A375 (cell line): ENCODE measurements at places on chromosomes 7 and 10. TPM values are rescaled to one million over a fixed set of nuclear protein-coding genes. Genes with fewer than 3 reads are reported as not detected.

The TNS3 gene
- 31.9 and 32.0 TPM in 2 replicates for total RNA-seq

The ZNF862 gene
- total RNA-seq, result 0.75 and 5.0 TPM in 2 replicates

The CYP2E1 gene
- total RNA-seq, result 4.0 and 6.4 TPM in 2 replicates

The MSS51 gene
- total RNA-seq, result 0.69 and 0.94 TPM in 2 replicates

The PKD2L1 gene
- not detected in 2 replicates for total RNA-seq

The LRRC18 gene
- total RNA-seq, result not detected in 2 replicates

The SCIN gene
- total RNA-seq, result 0.21 and 0.23 TPM in 2 replicates

The FAM25A gene
- total RNA-seq, result not detected in 2 replicates

The CYP2C18 gene
- 0.23 TPM in 1 of 2 replicates, not detected in the other for total RNA-seq

The HOXA13 gene
- total RNA-seq, result 0.11 and 0.26 TPM in 2 replicates

The OPALIN gene
- total RNA-seq, result not detected in 2 replicates

The DUS4L gene
- 10.3 and 17.0 TPM in 2 replicates for total RNA-seq

The ABCB4 gene
- total RNA-seq, result 3.1 and 4.3 TPM in 2 replicates

The RADIL gene
- total RNA-seq, result 0.04 TPM in 1 of 2 replicates, not detected in the other

The NKX2-3 gene
- total RNA-seq, result 0.13 TPM in 1 of 2 replicates, not detected in the other

The SPDYE11 gene
- not detected in 2 replicates for total RNA-seq

The PLA2G12B gene
- total RNA-seq, result not detected in 2 replicates

The CLDN3 gene
- not detected in 2 replicates for total RNA-seq
